ENCODE measurements at places on chromosomes 1 and 21.

- no peak for DNase-seq
Measured at GRCh38 chr1:28113242-28113572, 24.8 kb upstream of the EYA3 start.

GRCh38 chr21:42975886-42976608, 1.7 kb downstream of the PKNOX1 start:
- no peak for DNase-seq

- peak; percentile 31 for DNase-seq
Measured at GRCh38 chr1:6108937-6109614, 63.4 kb downstream of the KCNAB2 start.

- no peak for DNase-seq
Measured at GRCh38 chr1:90339811-90340210, 344.9 kb downstream of the ZNF326 start.

- no peak for DNase-seq
Measured at GRCh38 chr1:87023326-87023725, 108.9 kb downstream of the HS2ST1 start.

- no peak for DNase-seq
Measured at GRCh38 chr1:9452516-9453140, 86.6 kb upstream of the SLC25A33 start.

DNA sequence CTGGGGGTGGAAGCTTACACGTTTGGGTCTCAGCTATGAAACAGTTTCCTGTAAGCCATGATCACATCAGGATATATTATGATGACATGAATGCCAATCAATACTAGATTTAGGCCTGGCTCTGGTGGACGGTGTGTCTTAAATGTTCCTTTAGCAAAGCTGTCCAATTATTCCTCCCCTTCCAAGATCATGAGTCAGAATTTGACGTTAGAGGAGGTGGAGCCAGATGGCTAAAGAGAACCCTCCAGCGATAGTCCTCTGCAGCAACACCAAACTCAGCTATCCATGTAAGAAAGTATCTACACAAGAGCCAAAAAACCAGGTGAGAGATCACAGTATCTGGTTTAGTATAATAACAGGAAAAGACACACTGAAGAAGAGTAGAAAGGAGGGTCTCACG, 47.8 kb downstream of the PACC1 start:
- DNase-seq, result no peak

DNA sequence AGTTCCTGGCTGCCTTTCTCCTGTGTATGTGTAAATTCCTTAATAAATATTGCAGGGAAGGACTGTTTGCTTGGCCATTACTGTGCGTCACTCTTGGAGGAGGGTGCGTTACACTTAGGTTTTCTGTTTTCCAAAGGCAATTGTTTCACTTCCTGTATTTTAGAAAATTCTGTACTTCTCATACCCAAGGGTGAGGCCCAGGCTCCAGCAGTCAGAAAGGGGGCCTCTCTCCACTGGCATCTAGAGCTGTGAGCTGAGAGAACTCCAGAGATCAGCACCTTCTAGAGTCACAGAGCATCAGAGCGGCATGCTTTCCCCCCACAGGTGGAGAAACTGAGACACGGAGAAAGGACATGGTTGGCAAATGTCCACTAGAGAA, 27.0 kb upstream of the ZFP69B start:
- no peak for DNase-seq

DNA sequence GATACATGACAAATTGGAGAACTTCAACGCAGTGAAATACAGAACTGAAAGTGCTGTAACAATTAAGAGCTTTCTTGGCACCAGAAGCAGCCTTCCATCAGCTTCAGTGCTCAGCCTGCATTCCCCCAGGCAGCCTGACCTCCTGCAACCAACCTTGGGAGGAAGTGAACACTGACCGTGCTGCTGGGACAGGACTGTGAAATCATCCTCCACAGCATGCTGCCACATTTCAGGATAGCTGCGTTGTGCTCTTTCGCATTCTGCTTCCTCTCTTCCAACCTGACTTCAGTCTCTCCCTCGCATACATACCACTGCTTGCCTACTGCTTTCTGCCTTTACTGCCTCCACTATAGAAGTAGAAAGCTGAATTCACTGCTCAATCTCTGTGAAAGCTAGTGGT, 388.6 kb downstream of the RWDD3 start:
- DNase-seq, result no peak

GRCh38 chr1:221316491-221317056, 425.3 kb downstream of the DUSP10 start:
- peak; percentile 84 for DNase-seq

- no peak for DNase-seq
Measured at GRCh38 chr1:202247837-202248795, 54.5 kb downstream of the LGR6 start.

GRCh38 chr1:147807405-147807804, 47.0 kb upstream of the GJA5 start:
- DNase-seq, result no peak

GRCh38 chr1:16254263-16254928, 17.4 kb upstream of the CPLANE2 start:
- no peak for DNase-seq
